ENCODE measurements at places on chromosomes 1 and 21. TPM values are rescaled to one million over a fixed set of nuclear protein-coding genes. Genes with fewer than 3 reads are reported as not detected.

- no peak for DNase-seq
Measured at GRCh38 chr21:31914472-31914871, 41.7 kb downstream of the HUNK start.

DNA sequence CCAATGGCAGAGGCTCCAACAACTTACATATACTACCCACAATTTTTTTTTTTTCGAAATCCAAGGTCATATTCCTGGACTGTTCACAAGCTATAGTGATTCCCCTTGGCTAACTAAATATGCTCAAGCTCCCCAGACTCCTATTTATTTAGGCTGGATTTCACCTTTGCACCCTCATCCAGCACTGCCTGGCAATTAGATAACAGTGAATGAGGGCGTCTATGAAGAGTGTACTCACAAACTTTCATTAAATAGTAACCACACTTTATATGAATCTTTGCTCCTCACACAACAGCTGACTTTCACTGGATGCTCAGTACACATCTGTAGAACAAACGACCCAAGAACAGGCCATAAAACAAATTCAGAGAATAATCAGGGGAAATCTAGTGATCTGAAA, 51.6 kb downstream of the DSCAM start:
- no peak for DNase-seq

GRCh38 chr1:164971921-164972415, 384.5 kb downstream of the LMX1A start:
- no peak for DNase-seq

DNA sequence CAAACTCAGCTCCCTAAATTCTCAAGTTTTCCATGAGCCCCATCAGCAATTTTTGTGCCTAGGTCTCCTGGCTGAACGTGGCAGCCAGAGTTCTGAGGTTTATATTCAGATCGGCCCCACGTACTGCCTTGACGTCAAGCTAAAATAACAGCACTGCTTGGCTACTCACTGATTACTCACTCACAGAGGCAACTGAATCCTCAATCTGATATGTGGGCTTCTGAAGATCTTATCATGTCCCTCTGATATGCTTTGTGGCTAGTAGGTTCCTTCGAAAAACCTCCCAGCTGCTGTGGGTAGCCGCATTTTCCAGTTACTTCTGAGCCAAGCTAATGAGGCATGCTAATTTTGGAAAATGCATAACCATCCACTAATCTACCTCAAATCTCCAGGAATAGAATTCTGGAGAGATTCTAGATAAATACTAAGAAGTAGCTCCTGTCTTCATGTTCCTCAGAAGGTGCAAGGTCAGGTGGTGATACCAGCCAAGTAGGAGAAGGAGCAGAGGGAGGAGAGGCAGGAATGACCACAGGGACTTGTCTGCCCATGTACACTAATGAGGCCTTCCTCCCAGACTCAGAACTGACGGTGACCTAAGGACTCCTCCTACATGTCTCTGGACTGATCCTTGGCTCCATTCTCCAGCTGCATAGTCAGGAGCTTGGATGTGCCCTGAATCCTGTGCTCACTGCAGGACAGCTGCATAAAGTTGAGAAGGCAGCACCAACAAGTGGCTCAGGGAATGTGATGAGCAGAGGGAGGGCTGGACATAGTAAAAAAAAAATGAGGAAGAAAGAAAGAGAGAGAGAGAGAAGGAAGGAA, 263.7 kb downstream of the TNR start:
- DNase-seq, result no peak

Gene IPO9
- 22.9 TPM for total RNA-seq

Gene APOBEC4
- not detected for total RNA-seq

DNA sequence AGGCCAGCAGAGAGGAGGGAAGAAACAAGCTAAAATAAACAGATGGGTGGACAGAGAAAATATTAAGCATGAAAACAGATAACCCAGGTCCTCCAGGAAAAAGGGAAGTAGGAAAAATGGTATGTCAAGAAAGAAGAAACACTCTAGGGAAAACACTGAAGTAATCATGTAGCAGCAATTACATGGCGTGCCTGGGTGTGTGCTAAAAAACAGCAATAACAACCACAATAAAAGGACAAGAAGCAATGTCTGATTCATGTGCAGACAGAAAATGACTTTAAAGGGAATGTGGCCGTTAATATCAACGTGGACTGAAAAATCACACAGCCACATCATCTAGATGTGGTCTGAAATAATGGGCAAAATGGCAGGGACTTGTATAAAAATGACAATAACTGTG, 369.7 kb downstream of the PTBP2 start:
- DNase-seq, result no peak

GRCh38 chr21:31543191-31543590, 116.3 kb upstream of the SOD1 start:
- DNase-seq, result no peak
